Fibroblast of the aortic adventitia (primary cell): ENCODE measurements at places on chromosomes 6 and 20. TPM values are rescaled to one million over a fixed set of nuclear protein-coding genes. Genes with fewer than 3 reads are reported as not detected.

Gene CLPSL2
- total RNA-seq: not detected in 2 replicates

Gene PTCHD4
- total RNA-seq: 5.2 and 9.8 TPM in 2 replicates

Gene MATN4
- not detected in 2 replicates for total RNA-seq

Gene EFCAB8
- not detected in 2 replicates for total RNA-seq

Gene TDRD6
- total RNA-seq: 0.18 and 1.8 TPM in 2 replicates

Gene GTSF1L
- total RNA-seq: not detected in 2 replicates

Gene MCM9
- 11.2 and 11.4 TPM in 2 replicates for total RNA-seq

Gene MAP3K7
- 28.8 and 36.0 TPM in 2 replicates for total RNA-seq

Gene TNF
- not detected in 2 replicates for total RNA-seq

Gene USP49
- 2.7 and 11.2 TPM in 2 replicates for total RNA-seq

DNA sequence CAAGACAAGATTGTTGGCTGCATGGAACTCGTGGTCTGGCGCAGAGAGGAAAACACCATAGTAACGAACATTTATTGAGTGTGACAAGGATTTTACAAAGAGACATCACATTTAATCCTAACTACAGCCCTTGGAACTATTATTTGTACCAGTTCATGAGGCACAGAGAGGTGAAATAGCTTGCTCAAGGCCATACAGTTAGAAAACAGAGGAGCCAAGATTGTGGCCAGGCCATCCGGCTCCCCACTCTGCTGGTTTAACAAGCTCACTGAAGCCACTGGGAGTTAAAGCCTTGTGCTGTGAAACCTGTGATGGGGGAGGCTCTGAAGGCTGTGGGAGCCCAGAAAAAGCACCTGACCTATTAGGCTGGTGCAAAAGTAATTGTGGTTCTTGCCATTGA is 74.9 kb upstream of the ZNFX1 start:
- no peak for DNase-seq

DNA sequence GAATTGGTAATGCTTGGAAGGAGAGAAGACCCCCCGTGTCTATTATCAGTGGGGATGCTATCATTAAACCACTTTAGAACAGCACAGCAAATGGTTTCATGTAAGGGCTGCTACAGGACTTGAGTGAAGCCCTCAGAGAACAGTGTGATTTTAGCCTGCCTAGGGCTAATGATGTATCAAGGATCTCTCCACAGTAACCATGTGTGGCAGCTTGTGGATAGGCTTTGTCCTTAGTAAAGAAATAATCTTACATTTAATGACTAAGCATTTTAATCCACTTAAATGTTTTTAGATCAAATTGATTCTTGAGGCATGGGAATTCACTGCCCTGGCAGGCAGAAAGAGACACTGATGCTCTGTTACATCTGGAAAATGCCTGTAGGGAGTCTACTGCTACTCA is 495.1 kb downstream of the NKAIN2 start:
- DNase-seq: no peak

- DNase-seq: peak; percentile 27
Observed at GRCh38 chr6:73042892-73043291, 182.4 kb downstream of the KHDC1L start.

GRCh38 chr6:20681243-20681684 is 147.0 kb downstream of the CDKAL1 start:
- DNase-seq: no peak

DNA sequence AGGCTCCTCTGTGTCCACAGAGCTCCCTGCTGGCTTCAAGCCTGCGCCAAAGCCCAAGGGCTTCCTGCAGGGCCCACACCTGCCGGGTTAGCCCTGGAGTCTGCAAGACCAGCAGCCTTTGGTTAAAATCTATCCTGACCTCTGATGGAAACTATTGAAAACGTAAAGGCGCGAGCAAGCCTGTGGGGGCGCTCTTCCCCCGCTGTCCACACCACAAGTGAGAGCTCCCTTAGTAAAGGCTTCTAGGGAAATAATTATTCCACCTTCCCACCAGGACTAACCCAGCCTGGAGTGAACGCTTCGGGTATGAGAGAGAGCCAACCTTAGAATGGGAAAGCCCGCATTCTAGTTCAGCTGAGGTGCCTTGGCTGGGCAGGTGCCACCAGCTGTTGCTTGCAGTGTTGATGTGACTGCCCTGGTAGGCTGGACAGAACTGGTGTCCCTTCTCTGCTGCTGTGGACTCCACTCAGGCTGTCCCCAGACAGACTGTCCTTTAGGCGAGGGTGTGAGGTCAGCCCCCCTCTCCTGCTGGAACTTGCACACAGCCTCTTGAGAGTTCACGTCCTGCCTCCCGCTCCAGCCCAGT is 68.7 kb downstream of the SYTL3 start:
- DNase-seq: peak; percentile 20

DNA sequence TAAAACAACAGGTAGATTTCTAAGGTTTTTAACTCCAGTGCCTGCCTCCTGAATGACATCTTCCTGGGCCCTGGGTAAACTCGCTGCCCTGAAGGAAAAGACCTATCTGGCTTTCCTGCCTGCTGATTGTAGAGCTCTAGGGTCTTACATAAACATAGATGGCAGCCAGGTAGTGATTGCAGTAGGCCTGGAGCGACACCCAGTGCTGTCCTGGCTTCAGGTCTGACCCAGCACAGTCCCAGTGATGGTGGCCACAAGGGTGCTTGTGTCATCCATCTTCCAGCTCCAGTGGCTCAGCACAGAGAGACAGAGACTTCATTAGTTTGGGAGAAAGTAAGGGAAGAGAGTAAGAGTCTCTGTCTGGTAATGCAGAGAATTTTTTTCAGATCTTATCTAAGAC is 542.9 kb upstream of the IMPG1 start:
- DNase-seq: no peak

- no peak for DNase-seq
Observed at GRCh38 chr6:41452763-41453162, 93.4 kb upstream of the FOXP4 start.

DNA sequence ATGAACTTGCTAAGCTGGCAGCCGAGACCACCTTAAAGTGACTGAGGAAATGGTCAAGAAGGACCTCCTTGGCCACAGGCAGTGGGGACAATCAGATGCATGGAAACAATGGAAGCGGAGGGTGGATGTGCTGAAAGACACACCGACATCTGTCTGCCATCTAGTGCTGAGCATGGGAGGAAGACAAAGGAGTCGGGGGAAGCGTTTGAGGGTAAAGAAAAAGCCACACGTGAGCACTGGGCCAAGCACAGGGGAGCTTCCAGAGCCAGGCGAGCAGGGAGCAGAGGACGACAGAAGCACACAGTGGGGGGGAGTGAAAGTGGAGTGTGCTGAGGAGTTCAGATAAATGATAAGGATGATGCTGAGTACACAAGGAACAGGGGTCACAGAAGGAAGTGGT is 367.8 kb downstream of the ZFAND3 start:
- no peak for DNase-seq

- no peak for DNase-seq
Observed at GRCh38 chr6:32406857-32407256, at the start of gene BTNL2. BTNL2 (minus strand) TSS chr6:32407181; CDS start chr6:32407123, 58 bp downstream.

DNA sequence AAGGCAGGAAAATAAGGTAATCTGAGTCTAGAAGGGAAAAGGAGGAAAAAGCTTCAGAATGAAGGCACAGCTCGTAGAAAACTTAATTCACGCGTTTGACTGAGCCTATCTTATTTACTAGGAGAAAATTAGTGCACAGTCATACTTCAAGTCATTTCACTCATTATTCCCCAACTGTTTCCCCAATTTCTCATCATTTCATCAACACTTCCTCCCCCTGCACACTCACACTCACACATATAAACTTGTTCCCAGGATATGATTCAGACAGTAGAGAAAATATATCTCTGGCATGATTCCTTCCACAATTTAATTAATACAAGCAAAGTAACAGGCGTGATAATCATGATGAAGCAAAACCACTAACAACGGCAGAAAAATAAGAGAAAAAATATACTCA is 94.5 kb upstream of the F13A1 start:
- DNase-seq: no peak

DNA sequence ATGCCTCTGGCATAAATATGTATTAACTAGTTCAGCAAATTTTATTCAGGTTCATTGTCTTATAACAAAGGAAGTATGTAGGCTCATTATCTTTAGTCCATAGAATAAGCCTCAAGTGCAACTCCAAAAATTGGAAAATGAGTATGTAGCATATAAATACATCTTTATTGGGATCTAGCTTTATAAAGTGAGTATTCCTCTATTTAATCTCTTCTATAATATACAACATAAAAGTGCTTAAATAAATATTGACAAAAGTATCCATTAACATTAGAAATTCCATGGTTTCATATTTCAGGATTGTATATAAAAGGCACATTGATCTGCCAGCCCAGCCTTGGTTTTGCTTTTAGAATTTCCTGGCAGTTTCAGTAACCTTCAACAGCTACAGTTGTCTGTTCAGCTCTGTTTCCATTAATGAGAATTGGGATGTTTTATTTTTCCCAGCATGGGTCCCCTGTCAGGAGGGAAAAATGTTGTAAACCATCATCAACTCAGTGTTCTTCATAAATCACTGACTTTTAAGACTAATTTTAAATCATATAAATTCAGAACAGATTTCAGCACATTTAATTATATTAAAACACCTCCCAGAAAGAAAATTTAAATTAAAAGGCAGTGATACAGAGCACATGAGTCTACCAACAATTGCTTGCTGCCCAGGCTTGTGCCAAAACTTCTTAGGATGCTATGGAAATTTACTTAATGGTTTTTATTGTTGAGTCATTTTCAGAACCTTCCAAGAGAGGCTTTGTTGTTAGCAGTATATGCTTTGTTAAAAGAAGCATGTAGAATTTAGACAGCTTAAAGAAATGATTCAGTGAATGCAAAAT is 119.7 kb downstream of the ADGRG6 start:
- no peak for DNase-seq

GRCh38 chr20:25008388-25009217 is 16.1 kb upstream of the APMAP start:
- no peak for DNase-seq

DNA sequence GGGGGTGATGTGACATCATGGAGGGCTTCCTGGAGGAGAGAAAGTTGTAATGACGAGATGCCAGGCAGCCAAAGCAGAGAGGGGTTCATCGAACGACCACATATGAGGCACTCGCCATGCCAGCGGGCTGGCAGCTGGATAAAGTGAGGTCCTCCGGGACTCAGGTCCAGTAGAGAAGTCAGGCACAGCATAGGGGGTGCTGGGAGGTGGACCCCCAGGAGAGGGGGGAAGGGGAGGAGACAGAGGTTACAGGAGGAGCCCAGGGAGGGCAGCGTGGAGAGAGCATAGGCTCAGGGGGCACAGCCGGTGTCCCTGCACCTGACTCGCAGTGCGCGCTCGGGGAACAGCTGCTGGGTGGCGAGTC is 174.7 kb downstream of the BMP7 start:
- DNase-seq: no peak

- DNase-seq: no peak
Observed at GRCh38 chr20:13586133-13586532, 52.6 kb downstream of the TASP1 start.

DNA sequence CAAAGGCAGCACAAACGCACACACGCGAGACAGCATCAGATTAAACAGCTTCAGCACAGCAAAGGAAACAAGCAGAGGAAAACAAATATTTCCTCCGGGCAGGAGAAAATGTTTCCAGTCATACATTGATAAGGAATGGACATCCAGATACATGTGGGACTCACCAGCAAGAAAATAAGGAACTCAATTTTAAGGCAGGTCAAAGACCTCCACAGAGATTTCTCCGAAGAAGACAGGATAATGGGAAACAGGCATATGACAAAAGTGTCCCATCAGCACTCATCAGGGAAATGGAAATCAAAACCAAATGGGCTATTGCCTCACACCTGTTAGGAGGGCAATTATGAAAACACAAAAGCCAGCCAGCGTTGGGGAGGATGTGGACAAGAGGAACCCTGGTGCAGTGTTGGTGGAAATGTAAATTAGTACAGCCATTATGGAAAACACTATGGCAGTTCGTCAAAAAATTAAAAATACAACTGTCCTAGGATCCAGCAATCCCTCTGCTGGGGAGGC is 9.7 kb upstream of the SLCO4A1 start:
- no peak for DNase-seq

GRCh38 chr6:113809826-113810225 is 47.3 kb upstream of the MARCKS start:
- no peak for DNase-seq

GRCh38 chr6:166839569-166839968 is 116.8 kb downstream of the RNASET2 start:
- DNase-seq: no peak

GRCh38 chr6:41780551-41781365 is at the start of gene PRICKLE4:
PRICKLE4 (plus strand) TSS chr6:41780782; CDS start chr6:41783474, 2,692 bp downstream.
- peak; percentile 43 for DNase-seq

- DNase-seq: no peak
Observed at GRCh38 chr20:38004416-38004815, 28.8 kb downstream of the TTI1 start.

DNA sequence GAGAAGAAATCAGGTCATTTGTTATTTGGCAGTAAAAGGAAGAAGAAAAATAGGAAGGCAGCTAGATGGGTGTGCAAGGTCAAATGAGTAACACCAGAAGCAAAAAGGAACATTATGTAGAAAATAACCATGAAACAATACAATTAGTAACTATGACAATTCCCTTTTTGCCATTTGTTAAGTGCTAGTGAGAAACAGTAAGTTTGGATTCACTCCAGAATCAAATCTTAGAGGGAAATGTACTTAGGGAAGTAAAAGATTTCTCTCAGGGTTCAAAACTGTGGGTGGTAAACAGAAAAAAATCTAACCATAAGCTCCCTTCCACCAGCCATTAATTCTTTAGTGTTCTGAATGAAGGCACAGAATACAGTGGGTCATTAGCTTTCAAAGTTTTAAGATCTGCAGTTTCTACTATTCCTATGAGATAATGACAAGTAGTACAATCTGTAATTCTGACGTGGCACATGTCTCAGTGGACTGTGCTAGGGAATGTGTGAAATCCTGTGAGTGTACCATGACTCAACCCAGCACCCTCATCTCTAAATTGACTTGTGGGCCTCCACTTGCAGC is 17.1 kb downstream of the REPS1 start:
- peak; percentile 86 for DNase-seq

GRCh38 chr6:13454286-13455221 is 32.8 kb downstream of the GFOD1 start:
- peak; percentile 25 for DNase-seq

- DNase-seq: peak; percentile 24
Observed at GRCh38 chr6:39357998-39358686, 35.6 kb upstream of the KCNK16 start.

- DNase-seq: no peak
Observed at GRCh38 chr20:43694763-43695162, 27.8 kb downstream of the MYBL2 start.

- no peak for DNase-seq
Observed at GRCh38 chr20:46914789-46915379, 20.2 kb downstream of the EYA2 start.

DNA sequence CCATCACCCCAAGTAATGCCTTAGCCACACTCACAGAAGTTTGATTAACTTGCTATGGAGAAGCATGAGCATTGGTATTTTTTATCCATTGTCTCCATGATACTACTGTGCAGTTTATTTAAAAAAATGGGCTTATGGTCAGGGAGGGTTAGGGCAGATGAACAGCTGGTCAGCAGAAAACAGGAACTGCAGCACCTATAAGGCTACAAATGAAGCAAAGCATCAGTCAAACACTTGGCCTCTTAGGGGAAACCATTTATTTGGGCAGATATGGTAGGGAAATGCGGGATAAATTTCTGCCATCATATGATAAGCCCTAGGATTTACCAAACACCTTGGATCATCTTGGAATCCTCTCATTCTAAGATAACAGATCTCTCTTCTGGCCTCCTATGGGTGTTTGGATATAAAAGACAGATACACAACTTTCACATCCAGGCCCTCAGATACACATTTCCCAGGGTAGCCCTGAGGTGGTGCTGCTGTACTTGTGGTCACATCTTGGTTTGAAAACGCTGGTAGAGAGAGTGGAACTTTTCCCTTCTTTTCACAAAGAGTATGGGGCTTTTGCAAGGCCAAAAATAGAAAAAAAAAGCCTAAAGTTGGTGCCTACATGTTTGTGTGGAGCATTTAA is 42.8 kb upstream of the AHI1 start:
- peak; percentile 80 for DNase-seq

- no peak for DNase-seq
Observed at GRCh38 chr20:5046656-5047339, 45.5 kb upstream of the SLC23A2 start.
